ENCODE measurements at places on chromosomes 4 and X. TPM values are rescaled to one million over a fixed set of nuclear protein-coding genes. Genes with fewer than 3 reads are reported as not detected.

ZNF718 gene
- 11.8 TPM for total RNA-seq

GSX2 gene
- total RNA-seq: not detected

LGI2 gene
- total RNA-seq: not detected

GEMIN8 gene
- 18.0 TPM for total RNA-seq

EGFL6 gene
- total RNA-seq: 4.1 TPM

ENPEP gene
- total RNA-seq: not detected

GYPE gene
- 0.36 TPM for total RNA-seq

LDB2 gene
- not detected for total RNA-seq

Measured in activated naive CD4-positive, alpha-beta T cell treated with anti-CD3 and anti-CD28 coated beads, Interleukin-2, amount 10 ng/mL, durations not matched to agents 5 hours and 36 hours (primary cell).